ENCODE measurements at places on chromosomes 16 and 17.

GRCh38 chr17:36610474-36610873, 9.1 kb downstream of the MRM1 start:
- no peak for DNase-seq

- DNase-seq, result no peak
Measured at GRCh38 chr16:69936252-69936651, 14.9 kb upstream of the CLEC18A start.

- no peak for DNase-seq
Measured at GRCh38 chr17:63706336-63707082, 6.6 kb upstream of the LIMD2 start.

DNA sequence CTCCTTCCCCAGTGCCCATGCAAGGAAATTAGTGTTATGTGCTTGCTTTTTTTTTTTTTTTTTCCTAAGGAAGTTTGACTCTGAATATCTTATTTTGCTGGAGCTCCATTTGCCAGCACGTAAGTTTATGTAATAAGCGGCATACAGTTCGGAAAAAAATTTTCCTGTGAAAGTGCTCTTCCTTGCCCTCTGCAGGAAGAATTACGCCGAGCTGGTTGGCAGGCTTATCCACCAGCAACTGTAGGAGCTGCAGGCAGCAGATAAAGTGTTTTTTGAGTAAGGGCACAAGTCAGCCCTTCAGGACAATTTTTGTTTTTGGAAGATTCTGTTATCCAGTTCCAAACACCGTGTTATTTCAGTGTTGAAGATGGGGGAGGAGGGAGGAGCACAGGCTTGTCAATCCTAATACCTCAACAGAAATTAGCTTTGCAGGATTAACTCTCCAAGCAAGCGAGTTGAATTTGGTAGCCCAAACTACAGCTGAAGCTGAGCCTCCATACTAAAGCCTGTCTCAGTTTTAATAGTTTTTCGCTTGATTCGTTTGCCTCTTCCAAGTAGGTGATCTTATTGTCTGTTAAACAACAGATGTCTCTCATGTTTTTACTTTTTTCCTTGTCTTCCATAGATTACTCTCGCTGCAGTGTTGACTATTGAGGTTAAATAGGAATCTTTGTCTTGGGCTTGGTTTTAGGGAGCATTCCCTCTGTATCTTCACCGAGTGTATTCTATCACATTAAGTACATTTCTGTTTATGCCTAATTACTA, 1.1 kb downstream of the SPECC1 start:
- DNase-seq, result no peak

DNA sequence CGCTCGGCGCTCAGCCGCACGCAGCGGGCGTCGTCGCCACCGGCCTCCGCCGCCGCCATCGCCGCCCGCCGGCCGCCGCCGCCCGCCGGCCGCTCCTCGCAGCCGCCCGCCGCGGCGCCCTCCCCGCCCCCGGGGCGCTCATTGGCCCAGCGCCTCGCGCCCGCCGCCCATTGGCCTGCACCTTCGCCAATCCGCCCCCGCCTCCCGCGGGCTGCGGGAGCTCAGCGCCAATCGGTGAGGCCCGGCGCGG, at the start of gene PGP:
TSS of gene PGP (minus strand) at position 122 of the 250 bp plus-strand sequence. CDS start at position 59, 63 bp downstream.
- no peak for DNase-seq

DNA sequence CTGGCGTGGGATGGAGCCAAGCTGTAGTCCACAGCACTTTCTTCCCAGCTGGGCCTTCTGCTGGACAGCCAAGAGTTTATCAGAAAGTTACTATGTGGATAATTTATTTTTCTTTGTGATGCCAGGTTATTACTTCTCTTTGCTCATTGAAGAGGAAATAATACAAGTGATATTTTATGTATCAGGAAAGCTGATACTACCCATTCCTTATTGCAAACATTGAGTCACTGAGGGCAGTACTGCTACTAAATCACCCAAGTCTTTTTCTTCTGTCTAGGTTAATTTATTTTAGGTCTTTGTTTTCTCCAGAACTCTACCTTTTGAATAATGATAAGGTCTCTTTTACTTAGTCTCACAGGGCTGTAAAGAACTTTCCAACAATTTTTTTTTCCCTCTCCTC, 8.3 kb downstream of the NUP93 start:
- no peak for DNase-seq

GRCh38 chr17:79162012-79162963, 87.7 kb downstream of the ENGASE start:
- DNase-seq, result no peak

DNA sequence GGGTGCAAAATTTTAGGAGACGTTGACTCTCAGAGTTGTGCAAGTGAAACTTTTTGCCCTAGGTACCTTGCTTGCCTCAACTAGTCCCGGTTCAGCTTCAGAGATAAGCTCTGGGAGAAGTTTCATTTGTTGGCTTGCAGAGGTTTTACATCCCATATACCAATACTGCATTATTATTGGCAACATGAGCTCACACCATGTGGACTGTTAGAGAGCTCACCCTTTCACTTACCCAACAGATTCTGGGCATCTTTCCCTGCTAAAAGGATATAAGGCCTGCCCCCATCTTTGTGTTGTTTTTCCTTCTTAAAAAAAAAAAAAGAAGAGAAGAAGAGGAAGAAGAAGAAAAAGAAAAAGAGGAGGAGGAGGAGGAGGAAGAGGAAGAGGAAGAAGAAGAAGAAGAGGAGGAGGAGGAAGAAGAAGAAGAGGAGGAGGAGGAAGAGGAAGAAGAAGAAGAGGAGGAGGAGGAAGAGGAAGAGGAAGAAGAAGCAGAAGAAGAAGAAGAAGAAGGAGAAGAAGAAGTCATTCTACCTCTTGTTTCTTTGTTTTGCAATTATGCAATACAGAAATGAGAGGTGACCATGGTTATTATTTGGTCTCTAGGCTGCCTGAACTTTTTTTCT, 292.6 kb upstream of the IRX3 start:
- no peak for DNase-seq

DNA sequence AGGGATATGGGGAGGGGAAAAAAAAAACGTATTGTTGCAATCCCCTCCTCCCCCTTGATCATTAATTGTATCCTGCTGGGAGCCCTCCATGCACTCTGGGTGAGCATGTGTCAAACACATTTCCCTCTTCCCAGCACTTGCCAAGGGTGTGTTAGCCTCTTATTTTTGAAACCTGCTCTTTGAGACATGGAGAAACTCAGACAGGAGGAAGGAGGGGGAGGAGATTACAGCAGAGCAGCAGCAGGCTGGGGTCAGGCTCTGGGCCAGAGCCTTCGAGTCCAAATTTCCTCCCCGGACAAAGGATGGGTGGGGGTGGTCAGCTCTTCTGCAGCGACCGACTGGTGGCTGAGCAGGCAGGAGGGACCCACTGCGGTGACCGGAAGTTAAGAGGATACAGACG, 64.7 kb downstream of the SOX9 start:
- DNase-seq, result no peak

GRCh38 chr17:50353600-50354195, 7.8 kb downstream of the XYLT2 start:
- DNase-seq, result no peak

GRCh38 chr17:44502598-44503146, 534 bp downstream of the GPATCH8 start:
- peak; percentile 4 for DNase-seq

DNA sequence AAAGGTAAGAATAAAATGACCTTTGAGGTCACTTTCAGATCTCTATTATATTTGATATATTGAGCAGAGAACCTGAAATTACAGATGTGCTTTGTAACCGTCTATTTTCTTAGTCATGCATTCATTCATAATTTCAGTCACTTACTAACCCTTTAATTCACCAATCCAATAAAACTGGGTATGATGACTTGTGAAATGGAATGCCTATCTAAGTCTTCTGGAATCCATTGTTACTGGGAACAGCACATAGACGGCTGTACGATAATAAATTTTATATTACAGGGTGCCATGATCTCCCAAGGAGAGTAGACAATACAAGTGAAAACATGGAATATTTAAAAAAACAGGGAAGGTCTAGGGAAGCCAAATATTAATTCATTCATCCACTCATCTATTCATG, 22.9 kb downstream of the CDH11 start:
- DNase-seq, result no peak

DNA sequence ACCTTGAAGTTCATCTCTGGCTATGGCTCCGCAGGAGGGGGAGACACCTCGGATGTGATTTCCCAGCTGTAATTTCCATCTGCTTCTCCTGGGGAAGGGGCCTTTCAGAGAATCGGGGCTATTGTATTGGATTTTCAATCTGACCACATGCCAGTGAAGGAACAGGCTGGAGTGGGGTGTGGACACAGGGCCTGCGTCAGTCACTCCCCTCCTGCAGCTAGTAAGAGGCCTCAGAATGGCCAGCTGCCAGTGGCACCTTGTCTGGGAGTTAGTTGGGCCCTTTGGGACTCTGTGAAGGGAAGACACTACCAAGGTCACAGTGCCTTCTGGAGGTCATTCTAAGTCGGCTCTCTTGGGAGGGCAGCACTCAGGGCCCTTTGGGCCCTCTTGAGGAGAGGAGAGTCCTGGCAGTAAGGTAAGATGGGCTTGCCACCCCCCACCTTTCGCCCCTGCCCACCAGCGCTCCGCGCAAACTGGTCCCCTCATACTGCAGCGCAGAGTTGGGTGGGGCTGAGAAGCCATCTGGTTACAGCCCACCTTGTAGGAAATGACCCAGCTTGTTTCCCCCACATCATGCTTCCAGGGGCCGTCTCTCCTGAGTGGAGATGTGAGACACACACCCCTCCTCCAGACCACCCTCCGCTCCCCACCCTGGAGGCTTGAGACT, 5.4 kb downstream of the NXPH3 start:
- DNase-seq, result no peak

GRCh38 chr17:3636908-3637373, 381 bp downstream of the CTNS start:
- no peak for DNase-seq

DNA sequence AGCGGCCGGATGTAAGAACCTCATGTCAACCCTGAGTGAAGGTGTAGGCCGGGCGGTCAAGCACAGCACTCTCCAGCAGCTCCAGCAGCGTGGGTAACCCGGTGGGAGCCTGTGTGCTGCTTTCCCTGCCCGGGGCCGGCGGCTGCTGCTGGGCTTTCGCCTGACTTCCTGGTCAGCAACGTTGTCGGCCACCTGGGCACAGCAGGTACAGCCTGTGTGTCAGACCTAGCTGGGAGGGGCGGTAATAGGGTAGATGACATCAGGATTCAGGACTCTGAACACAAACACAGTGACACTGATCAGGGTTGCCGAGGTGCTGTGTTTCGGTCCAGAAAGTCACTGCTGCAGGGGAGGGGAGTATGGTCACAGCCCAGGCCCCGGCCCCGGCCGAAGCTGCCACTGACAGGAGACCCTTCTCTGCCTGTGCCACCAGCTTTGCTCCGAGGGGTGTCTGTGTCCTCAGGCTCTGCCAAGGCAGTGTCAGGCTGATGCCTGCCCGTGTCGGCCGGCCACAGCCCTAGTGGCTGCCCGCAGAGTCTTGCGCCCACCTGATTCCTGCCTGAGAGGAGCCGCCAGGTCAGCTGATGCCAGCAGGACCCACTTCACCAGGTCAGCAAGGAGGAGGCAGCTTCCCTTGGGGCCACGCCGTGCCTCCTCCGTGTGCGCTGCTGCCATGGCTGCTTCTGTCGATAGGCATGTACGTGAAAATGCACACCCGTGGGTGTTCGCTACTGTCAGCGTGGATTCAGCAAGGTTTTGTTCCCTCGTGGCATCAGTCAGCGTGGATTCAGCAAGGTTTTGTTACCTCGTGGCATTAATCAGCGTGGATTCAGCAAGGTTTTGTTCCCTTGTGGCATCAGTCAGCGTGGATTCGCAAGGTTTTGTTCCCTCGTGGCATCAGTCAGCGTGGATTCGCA, 9.2 kb downstream of the RAB40C start:
- no peak for DNase-seq

DNA sequence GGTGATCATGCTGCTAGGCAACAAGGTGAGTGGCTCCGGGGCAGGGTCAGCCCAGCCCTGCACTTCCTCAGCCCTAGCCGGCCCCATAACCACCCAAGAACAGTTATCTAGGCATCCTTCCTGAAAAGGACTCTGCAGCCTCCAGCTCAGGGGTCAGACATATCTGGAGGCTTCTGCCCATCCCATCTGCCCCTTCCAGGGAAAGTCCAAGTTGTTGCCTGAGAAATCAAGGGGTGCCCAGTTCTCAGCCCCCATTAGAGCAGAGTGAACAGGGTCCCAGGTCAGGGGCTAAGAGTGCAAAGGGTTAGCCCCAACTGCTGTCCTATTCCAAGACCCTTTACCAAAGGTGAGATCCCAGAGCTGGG, 4.1 kb upstream of the NHERF1 start:
- no peak for DNase-seq

GRCh38 chr17:19248928-19249574, 11.9 kb downstream of the EPN2 start:
- DNase-seq, result no peak

Data from stimulated activated CD8-positive, alpha-beta memory T cell treated with anti-CD3 and anti-CD28 coated beads, Interleukin-4, amount 100 ng/mL, for 1 hour (primary cell).